Activated naive CD4-positive, alpha-beta T cell treated with Interleukin-2 at 50 U/mL for 16 hours (primary cell): ENCODE measurements at places on chromosomes 1 and 21.

GRCh38 chr1:203142684-203143408 lies 15.3 kb downstream of the ADORA1 start:
- no peak for DNase-seq

GRCh38 chr1:20958430-20958829 lies 171.3 kb upstream of the HP1BP3 start:
- no peak for DNase-seq

- no peak for DNase-seq
Measured at GRCh38 chr1:205669341-205670149, 10.8 kb downstream of the SLC45A3 start.

- DNase-seq, result no peak
Measured at GRCh38 chr1:84688463-84689061, 1.7 kb downstream of the SSX2IP start.

DNA sequence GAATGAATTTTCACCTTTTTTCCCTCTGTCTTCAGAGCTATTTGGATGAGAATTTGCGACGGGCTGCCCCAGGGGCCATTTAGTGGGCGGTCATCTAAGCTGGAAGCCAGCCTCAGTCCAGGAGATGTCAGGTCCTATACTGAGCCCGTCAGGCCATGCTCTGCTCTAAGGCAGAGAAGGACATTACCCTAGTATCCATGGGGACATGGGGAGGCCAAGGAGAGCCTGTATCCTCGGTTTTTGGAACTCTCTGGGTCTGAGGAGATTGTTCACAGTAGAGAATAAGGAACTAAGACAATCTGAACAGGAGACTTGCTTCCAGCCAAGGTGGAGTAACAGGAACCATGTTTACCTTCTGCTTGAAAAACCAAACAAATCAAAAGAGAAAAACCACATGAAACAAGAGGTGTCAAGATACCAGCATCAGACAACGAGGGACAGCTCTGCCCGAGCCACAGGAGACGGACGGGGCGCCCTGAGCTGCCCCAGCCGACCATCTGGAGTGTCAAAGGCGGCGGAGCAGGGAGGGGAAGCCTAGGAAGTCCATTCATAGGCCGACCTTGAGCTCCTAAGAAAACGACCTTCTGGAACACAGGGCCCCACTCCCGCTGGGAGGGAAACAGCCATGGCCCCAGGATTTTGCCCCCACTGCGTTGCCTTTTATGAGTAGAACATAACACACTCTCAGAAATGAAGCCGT lies 20.0 kb upstream of the ADARB1 start:
- no peak for DNase-seq

DNA sequence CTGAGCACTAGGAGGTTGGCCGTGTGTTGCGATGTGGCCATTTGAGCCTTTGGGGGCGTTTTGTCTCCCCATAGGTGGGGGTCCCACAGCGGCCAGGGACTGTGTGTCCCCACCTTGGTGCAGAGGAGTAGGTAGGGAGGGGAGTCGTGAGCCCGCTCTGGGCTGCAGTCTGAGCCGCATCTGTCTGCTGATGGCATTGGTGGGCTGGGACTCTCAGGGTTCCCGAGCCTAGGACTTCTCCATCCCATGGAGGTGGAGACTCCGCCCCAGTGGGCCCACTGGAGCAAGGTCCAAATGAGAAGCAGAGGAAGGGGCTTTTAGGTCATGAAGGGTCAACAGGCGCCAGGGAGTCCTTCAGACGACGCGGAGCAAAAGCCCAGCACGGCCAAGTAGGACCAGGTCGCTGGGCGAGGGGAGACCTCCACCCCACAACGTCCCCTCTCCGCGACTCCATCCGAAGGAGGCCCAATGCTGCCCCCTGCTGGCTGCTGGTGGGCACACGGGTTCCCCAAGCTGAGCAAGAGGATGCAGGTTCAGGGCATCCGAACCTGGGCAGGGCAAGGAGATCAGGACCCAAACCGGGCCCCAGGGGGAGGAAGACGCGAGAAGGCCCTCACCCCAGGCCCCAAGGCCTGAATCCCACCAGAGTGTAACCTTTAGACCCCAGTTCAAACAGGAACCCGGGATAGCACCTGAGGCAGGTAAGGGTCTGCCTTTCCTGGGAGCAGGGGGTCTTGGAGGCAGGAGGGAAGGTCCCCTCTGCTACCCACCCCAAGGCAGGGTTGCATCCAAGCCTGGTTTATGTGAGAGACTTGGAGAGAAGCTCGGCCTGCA lies 14.9 kb downstream of the TTC34 start:
- DNase-seq, result peak; percentile 77

DNA sequence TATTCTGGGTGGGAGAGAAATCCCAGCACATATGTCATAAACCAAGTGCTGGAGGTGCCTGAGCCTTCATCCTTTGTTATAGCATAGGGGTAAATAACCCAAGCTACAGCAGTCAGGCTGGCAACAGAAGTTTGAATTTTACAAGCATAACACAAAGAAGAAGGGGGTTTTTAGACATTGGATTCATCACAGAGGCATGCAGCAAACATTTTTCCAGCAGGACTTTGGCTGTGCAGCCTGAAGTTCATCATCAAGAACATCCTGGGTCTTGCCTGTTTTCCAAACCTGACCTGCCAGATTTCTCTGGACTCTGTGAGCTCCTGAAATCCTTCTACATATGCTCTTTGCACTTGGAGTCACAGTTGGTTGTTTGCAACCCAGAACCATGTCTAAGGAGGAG lies 16.2 kb downstream of the PTGER3 start:
- DNase-seq, result no peak

DNA sequence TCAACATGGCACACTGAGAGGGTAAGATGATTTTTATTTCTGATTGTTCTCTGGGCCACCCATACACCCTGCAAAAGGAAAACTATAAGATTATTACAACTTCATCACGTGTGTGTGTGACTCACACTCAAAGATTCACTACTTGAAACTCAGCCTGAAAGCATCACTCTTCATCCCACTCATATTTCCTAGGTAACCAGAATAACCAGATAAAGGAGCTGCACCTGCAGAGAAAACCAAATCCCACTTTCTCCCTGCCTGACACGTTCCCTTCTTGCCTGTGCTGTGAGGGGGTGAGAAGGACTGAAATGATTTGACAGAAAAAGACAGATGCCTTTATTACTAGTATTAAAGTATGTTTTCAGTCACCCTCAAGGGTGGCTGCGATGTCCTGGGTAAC lies 131.6 kb downstream of the TGFBR3 start:
- DNase-seq, result peak; percentile 67

- no peak for DNase-seq
Measured at GRCh38 chr1:209567698-209568175, 15.8 kb upstream of the CAMK1G start.

DNA sequence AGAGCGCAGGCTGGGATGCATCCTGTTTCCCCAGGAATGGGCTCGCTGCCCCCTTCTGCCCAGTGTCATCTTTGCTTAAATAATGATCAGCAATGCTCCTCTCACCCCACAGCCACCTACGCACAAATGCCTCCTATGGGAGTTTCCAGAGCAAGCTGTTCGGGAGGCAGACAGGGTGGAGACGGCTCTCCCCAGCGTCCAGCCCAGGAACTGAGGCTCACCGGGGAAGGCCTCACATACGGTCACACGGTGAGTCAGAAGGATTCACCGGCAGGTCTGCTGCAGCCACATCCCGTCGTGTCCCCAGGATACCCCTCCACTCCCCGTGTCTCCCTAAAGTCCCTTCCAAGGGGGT lies 40.3 kb upstream of the RUNX3 start:
- DNase-seq, result no peak

DNA sequence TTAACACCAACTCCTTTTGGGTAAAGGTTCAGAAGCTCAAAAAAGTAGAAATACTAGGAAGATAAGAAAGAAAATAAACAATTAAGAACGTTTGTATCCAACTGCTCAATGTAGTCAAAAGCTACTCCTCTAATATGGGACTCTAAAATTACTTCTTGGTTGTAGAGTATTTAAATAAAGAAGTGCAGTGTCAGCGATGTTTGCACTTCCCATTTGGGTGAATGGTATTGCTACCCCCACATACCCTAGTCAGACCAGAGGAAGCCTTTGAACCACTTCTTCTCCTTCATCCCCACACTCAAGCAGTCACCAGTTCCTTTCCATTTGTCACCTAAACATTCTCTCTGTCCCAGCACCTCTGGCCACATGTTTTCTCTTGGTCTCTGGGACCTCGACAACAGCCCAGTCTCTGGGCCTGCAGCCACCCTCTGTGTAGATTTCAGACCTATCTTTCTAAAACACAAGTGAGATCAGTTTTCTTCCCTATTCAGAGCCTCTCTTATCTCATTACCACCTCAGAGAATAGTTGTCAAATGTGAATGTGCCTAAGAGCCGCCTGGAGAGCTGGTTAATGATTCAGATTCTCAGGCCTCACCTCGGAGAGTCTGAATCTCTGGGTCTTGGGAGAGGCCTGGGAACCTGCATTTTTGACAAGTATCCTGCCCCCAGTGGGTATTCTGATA lies 109.8 kb downstream of the OMA1 start:
- no peak for DNase-seq

GRCh38 chr1:57479471-57479870 lies 55.6 kb upstream of the DAB1 start:
- DNase-seq, result no peak

DNA sequence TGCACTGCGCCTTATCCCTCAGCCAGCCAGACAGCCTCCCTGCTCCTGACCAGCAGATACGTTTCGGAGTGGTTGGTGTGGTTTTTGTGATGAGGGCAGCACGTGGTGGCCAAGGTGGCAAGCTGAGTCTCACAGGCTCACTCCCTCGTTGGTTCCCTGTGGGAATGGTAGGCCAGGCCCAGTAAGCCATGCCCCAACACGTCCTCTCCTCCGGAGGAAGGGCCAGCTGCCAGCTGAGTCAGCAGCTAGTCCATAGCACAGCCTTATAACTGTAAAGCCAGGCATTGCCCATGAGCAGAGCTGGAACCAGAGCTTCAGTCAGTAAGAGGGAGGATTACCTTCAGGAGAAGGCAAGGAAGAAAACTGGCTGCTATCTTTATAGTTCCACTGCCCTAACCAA lies 29.5 kb downstream of the SZRD1 start:
- no peak for DNase-seq

DNA sequence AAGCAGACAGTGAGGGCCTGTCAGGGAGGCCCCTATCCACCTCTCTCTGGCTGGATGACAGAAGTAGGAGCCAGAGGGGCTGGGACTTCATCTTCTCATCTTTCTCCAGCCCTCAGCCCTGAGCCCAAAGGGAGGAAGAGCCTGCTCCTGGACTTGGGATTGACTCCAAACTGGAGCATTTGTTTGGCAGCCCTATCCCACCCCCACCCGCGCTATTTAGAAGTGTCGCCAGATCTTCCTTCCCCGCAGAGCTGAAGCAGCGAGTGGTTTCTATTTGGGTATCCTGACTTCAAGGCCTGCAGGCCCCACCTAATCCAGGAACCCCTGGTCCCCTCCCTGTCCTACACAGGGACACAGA lies 9.6 kb downstream of the NES start:
- no peak for DNase-seq

GRCh38 chr21:43676391-43676790 lies 17.0 kb downstream of the RRP1B start:
- DNase-seq, result no peak

DNA sequence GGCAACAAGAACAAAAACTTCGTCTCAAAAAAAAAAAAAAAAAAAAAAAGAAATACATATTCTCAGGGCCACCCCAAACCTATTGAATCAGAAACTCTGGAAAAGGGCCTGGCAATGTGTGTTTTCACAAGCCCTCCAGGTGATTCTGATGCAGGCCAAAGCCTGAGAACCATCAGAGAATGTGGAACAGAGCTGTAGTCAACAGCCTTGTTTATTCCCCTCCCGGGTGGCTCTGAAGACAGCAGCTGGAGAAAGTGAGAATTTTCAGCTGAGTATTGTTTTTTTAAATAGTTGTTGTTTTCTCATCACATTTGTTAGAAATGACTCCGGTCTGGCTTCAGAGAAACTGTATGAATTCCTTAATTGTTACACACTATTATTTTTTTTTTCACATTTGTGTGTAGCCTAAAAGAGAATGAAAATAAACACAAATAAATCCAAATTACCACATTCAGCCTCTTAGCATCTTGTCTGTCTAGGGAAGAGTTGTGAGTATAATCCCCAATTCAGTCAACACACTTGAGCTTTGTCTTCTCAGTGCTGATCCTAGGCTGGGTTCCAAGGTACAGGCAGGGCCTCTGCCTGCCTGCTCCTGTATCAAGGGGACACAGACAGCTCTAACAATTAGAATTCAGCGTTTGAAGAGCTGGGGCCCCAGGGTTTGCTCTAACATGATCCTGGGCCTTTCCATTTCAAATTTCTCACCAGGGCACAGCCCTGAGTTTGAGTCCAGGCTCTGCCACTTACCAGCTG lies 6.6 kb upstream of the AZIN2 start:
- DNase-seq, result no peak

DNA sequence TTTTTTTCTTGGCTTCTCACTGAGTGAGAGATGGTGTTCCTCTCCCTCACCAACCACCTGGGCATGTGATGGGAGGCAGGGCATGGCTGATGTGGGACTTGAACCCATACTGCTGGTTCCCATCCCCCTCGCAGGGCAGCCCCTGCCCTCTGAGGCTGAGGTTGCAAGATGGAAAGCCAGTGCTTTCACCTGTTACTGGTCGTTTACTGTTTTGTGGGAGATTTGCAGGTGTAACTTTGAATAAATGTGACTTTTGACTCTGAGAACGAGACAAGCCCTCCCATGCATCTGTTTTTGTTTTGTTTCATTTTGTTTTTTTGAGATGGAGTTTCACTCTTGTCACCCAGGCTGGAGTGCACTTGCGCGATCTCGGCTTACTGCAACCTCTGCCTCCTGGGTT lies 21.6 kb downstream of the C1orf167 start:
- DNase-seq, result no peak

DNA sequence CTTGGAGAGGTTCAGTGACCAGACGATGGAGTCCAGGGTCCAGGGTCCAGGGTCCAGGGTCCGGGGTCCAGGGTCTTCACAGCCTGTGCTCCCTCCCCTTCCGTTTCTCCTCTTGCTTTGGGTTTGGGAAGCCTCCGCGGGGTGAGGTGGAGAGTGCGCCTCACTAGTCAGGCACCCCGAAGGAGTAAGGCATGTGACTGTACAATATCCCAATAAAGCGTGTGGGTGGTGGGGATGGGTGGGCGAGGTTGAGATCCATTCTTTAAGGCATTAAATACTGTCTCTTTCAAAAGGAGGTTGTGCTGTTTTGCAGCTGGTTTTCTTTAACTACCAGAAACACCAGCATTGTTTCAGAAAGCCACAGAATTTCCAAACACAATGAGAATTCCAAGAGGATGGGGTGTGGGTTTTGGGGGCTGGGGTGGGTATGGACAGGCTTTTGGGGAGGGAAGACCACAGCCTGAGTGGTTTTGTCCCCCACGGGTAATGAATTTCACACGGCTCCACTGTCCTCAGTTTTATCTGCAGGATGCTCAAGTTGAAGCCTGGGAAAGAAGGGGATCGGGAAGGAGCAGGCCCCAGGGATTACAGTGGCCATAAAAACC lies 65.7 kb downstream of the KIF26B start:
- DNase-seq, result no peak

GRCh38 chr1:113663165-113663951 lies 95.9 kb downstream of the PHTF1 start:
- DNase-seq, result no peak

DNA sequence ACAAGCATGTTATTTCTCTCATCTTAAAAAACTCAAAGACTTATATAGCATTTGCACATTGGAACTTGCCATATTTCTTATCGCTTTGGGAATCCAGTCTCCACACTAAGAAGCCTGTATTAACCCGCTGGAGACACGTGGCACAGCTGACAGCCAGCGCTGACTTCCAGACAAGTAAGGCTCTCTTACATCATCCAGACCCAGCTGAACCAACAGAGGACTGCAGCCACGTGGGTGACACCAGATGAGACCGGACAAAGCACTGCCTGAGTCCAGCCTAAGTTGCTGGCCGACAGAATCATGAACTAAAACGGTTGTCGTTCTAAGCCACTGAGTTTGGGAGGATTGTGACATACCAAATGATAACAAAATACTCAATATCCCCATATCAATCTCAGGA lies 6.3 kb upstream of the CD247 start:
- no peak for DNase-seq
